ENCODE measurements at places on chromosomes 3 and 15. TPM values are rescaled to one million over a fixed set of nuclear protein-coding genes. Genes with fewer than 3 reads are reported as not detected.

LRTM1 gene
- not detected for total RNA-seq

HIGD2B gene
- not detected for total RNA-seq

SAMMSON gene
- 0.28 TPM for total RNA-seq

GOLGA8G gene
- total RNA-seq, result not detected

ALDH1L1 gene
- 4.8 TPM for total RNA-seq

COL6A5 gene
- not detected for total RNA-seq

CDHR4 gene
- not detected for total RNA-seq

PAK6 gene
- total RNA-seq, result 0.56 TPM

GABRB3 gene
- 0.28 TPM for total RNA-seq

GOLGA8A gene
- 4.4 TPM for total RNA-seq

P3H2 gene
- total RNA-seq, result 56.0 TPM

GABRA5 gene
- total RNA-seq, result 0.28 TPM

LRRC34 gene
- 2.9 TPM for total RNA-seq

LMAN1L gene
- total RNA-seq, result not detected

CLRN1 gene
- total RNA-seq, result not detected

SEMA3G gene
- total RNA-seq, result under 0.01 TPM

MYL3 gene
- not detected for total RNA-seq

TLR9 gene
- total RNA-seq, result not detected

PARP6 gene
- 7.5 TPM for total RNA-seq

TUSC7 gene
- not detected for total RNA-seq

CD200R1 gene
- under 0.01 TPM for total RNA-seq

UROC1 gene
- total RNA-seq, result not detected

SV2B gene
- not detected for total RNA-seq

SLC12A1 gene
- under 0.01 TPM for total RNA-seq

CAPN3 gene
- total RNA-seq, result 0.77 TPM

INSYN1 gene
- total RNA-seq, result 1.5 TPM

GOLGA6A gene
- total RNA-seq, result under 0.01 TPM

CAMP gene
- not detected for total RNA-seq

TP63 gene
- total RNA-seq, result 0.28 TPM

SIN3A gene
- 18.6 TPM for total RNA-seq

ITIH1 gene
- total RNA-seq, result 0.56 TPM

WDR49 gene
- under 0.01 TPM for total RNA-seq

IL5RA gene
- not detected for total RNA-seq

DGKG gene
- total RNA-seq, result 4.4 TPM

GOLGA8M gene
- total RNA-seq, result 0.56 TPM

KBTBD12 gene
- total RNA-seq, result not detected

GADL1 gene
- under 0.01 TPM for total RNA-seq

UBA7 gene
- total RNA-seq, result 24.7 TPM

SLC9C1 gene
- 0.56 TPM for total RNA-seq

NOX5 gene
- total RNA-seq, result under 0.01 TPM

PPP2R3A gene
- total RNA-seq, result 11.8 TPM

DNAH12 gene
- 0.28 TPM for total RNA-seq

FAM43A gene
- 33.4 TPM for total RNA-seq

TRPC1 gene
- 48.8 TPM for total RNA-seq

ATP13A5 gene
- not detected for total RNA-seq

FGD5 gene
- total RNA-seq, result 0.85 TPM

GRIP2 gene
- 1.1 TPM for total RNA-seq

COL6A6 gene
- total RNA-seq, result under 0.01 TPM

All from regular cardiac myocyte (primary cell).